Fibroblast of upper back skin (primary cell): ENCODE measurements at places on chromosomes 12 and 14.

- no peak for DNase-seq
These were observed 18.8 kb upstream of the HHIPL1 start for GRCh38 chr14:99626041-99626648.

- no peak for DNase-seq
These were observed 26.1 kb downstream of the KMT5A start for GRCh38 chr12:123410041-123410412.

- no peak for DNase-seq
These were observed 24.6 kb downstream of the DICER1 start for GRCh38 chr14:95132760-95133159.

DNA sequence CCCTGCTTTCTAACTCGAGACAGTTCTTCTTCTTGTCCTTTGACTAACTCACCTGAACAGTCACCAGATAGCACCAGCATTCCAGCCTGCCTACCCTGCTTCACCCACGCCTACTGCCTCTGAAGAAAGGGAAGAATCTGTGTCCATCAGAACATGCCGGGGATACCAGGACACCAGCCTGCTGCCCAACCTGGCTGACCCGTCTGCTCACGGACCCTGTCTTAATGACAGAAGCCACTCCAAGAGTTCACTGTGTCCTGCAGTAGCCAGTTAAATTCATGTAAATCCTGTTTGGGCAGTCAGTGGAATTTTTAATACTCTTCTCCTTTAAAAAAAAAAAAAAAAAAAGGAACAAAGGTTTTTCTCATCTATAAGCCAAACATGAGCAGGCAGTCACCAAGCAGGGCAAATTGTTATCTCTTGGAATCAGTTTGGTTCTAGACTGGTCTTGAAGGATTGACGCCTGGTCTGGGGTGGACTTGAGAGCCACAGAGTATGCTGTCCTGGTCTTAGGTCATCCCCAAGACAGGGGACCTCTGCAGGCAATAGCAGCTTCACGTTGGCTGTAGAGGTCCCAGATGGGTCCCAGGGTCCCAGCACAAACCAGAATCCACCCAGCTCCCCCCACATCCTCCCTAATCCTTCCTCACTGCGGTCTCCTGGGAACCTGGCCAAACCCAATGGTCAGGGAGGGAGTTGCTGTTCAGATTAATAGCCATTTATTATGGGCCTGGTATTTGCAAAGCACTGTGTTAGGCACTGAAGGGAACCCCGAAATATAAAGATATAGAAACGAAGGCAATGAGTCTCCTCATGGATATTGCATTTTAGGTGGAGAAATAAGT lies 181.1 kb upstream of the HIF1A start:
- peak; percentile 64 for DNase-seq

- DNase-seq, result no peak
These were observed 53.4 kb upstream of the PYGL start for GRCh38 chr14:50997712-50998111.

GRCh38 chr12:2739832-2740641 lies 54.7 kb upstream of the FKBP4 start:
- DNase-seq, result peak; percentile 48

- no peak for DNase-seq
These were observed 614.6 kb upstream of the ATP2B1 start for GRCh38 chr12:90323217-90323616.

DNA sequence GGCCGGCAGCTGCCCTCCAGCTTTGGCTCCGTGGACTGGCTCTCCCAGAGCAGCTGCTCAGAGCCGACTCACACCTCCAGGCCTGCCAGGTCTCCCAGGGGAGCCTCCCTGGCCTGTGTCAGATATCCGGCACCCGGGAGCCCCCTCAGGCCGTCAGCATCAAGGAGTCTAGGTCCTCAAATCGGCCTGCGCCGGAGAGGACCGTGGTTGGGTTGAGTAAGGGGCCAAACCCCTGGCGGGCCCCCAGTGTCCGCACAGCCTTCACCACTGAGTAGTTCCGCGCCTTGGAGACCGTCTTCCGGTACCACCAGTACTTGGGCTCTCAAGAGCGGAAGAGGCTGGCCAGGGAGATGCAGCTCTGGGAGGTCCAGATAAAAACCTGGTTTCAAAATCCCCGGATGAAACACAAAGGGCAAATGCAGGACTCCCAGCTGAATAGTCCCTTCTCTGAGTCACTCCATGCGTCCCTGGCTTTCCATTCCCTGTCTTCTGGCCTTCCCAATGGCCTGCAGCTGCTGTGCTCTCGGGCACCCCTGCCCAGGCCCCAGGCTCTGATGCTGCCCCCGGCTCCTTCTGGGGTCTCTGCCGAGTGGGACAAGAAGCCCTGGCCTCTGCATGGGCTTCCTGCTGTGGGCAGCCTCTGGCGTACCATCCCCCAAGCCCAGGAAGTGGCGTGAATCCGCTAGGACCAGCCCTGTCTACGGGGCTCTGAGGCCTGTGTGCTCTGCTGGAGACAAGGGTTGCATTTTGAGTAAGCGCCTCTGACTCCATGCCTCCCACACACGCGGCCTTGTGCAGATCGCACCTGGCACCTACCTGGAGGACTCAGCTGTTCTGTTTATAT lies 245.1 kb upstream of the ATXN7L3B start:
- no peak for DNase-seq

DNA sequence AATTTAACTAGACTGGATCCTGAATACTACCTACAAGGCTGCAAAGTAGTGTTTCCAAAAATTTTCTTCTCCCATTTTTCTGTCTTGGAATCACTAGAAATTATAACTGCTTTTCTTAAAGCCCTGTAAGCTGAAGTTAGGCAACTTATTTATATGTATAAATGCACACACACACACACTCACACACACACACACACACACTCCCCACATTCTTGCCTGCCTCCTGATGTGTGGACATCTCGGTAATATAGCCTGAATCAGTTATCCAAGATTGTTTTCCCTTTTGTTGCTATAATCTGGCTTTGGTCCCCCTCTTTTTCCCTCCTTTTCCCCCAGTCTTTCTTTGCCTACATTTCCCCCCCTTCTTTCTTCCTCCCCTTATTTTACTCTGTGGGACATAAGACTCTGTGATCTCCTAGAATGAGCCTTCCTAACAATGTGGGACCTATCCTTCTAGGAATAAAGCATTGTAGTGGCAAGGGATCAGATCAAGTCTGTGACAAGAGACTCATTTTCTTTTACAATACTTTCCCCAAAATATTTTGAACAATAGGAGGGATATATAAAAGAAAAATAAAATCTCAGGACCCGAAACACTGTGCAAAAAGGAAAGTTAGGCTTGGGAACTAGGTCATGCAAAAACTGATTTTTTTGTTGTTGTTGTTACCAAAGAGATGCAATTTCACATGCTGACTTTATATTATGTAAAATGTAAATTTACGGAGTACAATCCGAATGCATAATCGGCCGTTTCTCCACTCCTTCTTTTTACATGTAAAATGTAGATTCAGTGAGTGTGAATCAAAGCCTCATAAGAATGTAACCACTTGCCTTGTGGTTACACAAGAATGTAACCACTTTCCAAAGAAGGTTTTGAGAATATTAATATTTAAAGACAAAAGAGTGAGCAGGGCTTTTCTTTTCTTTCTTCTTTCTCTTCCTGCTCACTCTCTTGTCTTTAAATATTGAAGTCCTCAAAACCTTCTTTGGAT lies 26.3 kb upstream of the CD69 start:
- peak; percentile 19 for DNase-seq

GRCh38 chr14:34174973-34175372 lies 224.1 kb upstream of the EGLN3 start:
- DNase-seq, result no peak

DNA sequence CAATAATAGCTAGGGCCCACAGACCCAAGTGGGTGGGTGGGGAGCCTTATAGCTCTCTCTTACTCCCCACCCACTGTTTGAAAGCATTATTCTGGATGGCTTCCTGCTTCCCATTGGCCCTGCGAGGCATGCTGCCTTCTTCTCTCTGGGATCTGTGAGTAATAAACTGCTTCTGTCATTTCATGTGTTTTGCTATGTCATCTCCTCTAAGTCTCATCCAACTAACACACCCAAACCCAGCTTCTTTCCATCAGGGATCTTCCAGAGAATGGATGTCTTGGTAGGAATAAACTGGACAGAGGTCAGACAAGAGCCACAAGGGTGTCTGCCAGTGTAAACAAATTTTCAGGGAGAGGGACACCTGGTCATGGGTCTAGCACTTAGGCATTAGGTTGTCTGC lies 66.4 kb upstream of the BDKRB2 start:
- no peak for DNase-seq

DNA sequence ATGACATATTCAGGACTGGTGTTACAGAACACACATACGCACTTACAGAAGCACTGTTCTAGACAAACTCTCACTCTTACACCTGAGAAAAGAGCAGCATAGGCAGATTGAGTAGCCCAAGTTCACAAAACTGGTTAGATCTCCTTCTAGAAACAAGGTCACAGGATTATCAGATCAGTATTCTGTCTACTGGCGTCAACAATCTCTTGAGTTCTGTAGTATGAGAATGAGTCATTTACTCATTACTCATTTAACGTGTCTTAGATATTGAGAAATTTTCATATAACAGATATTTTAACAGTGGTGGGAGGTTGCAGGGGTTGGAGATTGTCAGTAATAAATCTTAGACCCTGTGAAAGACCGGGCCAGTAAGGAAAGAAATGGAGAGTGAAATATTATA lies 2.8 kb upstream of the TSPAN8 start:
- DNase-seq, result peak; percentile 19

DNA sequence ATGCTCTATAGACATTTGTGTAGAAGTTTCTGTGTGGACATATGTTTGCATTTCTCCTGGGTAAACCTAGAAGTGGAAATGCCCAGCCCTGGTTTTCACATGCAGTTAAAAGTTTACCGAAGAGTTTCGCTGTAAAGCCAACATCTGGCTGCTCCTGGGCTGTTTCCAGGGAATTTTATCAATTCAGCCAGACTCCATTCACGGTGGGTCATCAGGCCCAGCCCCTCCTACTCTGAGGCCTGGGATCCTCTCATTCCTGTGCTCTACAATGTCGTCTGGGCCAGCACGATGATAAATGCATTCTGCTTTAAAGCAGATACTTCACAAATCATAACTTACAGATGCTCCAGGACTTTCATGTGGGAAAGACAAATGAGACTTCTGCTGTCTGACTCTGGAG lies 7.1 kb downstream of the NUAK1 start:
- peak; percentile 92 for DNase-seq

DNA sequence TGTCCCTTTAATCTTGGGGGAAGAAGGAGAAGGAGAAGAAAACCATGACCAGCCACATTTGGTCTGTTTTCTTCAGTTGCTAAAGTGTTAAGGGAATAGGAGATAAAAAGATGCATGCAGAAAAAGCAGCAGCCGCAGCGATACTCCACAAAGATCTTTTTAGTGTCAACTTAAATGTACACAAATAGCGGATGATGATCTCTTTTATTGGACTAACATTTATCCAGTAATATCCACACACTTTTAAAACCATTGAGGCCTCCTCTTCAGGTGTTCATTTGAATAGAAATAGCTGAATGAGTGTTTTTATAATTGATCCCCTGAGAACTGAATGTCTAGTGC lies 83.5 kb downstream of the PAPOLA start:
- DNase-seq, result no peak

GRCh38 chr12:57242329-57242690 lies 8.7 kb downstream of the STAC3 start:
- DNase-seq, result no peak
